ENCODE measurements at places on chromosomes 11 and 22. TPM values are rescaled to one million over a fixed set of nuclear protein-coding genes. Genes with fewer than 3 reads are reported as not detected.

The FIBIN gene
- 120 TPM for total RNA-seq

- H3K4me1 ChIP-seq = no peaks in the 10 kb centered on the region
- no peaks in the 10 kb centered on the region for H3K27me3 ChIP-seq
- H3K4me3 ChIP-seq = no peak overlapping the region
- no peak for DNase-seq
- H3K27ac ChIP-seq = no peak overlapping the region
Observed at GRCh38 chr22:19826619-19826950, 28.1 kb downstream of the GNB1L start.

DNA sequence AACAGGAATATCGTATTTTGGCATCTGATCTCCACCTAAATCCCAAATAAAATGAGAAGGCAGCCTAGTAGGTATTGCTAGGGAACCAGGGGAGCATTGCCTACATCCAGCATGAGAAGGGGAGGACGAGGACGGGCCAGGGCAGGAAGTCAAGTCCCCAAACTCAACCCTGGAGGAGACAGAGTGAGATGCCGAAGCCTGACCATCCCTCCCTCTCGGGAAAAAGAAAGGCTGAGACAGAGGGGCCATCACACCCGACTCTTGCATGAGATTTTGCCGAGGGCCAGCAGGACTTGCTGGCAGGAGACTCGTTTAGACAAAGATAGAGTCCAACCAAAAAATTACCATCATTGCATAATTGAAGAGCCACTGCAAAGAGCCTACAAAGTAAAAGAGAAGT, 50.2 kb upstream of the SPATA19 start:
- peak overlapping the region; percentile 50 for H3K27ac ChIP-seq
- H3K36me3 ChIP-seq = peaks cover 4% of the 10 kb centered on the region
- peaks cover 7% of the 10 kb centered on the region for H3K27me3 ChIP-seq
- H3K4me3 ChIP-seq = no peak overlapping the region
- no peak for DNase-seq

GRCh38 chr11:133269267-133269666, 263.0 kb downstream of the OPCML start:
- H3K27ac ChIP-seq = no peak overlapping the region
- H3K36me3 ChIP-seq = no peaks in the 10 kb centered on the region
- DNase-seq = no peak
- no peaks in the 10 kb centered on the region for H3K27me3 ChIP-seq
- no peak overlapping the region for H3K4me3 ChIP-seq
- H3K4me1 ChIP-seq = no peaks in the 10 kb centered on the region

GRCh38 chr11:68390315-68390714, 70.2 kb upstream of the PPP6R3 start:
- peaks cover 61% of the 10 kb centered on the region for H3K36me3 ChIP-seq
- H3K4me3 ChIP-seq = no peak overlapping the region
- no peak for DNase-seq
- H3K27me3 ChIP-seq = no peaks in the 10 kb centered on the region
- H3K27ac ChIP-seq = no peak overlapping the region

- H3K27me3 ChIP-seq = no peaks in the 10 kb centered on the region
- H3K4me3 ChIP-seq = no peak overlapping the region
- peaks cover 3% of the 10 kb centered on the region for H3K4me1 ChIP-seq
- H3K36me3 ChIP-seq = peaks cover 8% of the 10 kb centered on the region
Observed at GRCh38 chr22:47165338-47166032, 403.0 kb downstream of the TBC1D22A start.

The BEST1 gene
- total RNA-seq = 2.2 TPM

The NADSYN1 gene
- 38.4 TPM for total RNA-seq

GRCh38 chr11:117259417-117259816, 26.9 kb downstream of the RNF214 start:
- no peak overlapping the region for H3K27ac ChIP-seq
- peaks cover 15% of the 10 kb centered on the region for H3K36me3 ChIP-seq
- no peaks in the 10 kb centered on the region for H3K4me1 ChIP-seq
- no peak for DNase-seq
- no peak overlapping the region for H3K4me3 ChIP-seq

DNA sequence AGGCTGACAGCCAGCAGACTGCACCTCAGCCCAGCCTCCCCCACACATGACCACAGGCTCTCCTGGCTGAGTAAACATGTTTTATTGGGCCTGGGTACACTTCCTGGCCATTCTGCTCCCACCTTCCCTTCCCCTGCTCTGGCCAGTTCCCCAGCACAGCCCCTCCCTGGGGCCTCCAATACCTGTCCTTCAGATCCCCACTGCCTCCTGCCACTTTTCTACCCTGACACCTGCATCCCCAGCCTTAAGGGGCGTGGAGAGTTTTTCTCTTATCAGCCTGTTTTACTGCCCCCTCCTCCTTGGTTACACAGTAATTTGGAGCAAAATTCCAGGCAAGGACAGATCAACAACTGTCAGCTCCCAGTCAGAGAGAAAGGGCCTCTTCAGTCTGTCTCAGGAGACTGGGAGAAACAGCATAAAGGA, at the start of gene ISX:
Gene ISX, plus strand, starts transcription at position 363 of the 423 bp plus-strand sequence. CDS start 930 bp downstream, outside the sequence.
- no peak within 1 kb of the TSS for H3K27ac ChIP-seq
- H3K36me3 ChIP-seq = no peaks in the 10 kb centered on the region
- DNase-seq = no peak
- no peaks in the 10 kb centered on the region for H3K4me1 ChIP-seq
- no peak within 1 kb of the TSS for H3K4me3 ChIP-seq

GRCh38 chr11:102685338-102685737, 20.2 kb downstream of the MMP27 start:
- H3K36me3 ChIP-seq = no peaks in the 10 kb centered on the region
- DNase-seq = no peak
- H3K27ac ChIP-seq = no peak overlapping the region

DNA sequence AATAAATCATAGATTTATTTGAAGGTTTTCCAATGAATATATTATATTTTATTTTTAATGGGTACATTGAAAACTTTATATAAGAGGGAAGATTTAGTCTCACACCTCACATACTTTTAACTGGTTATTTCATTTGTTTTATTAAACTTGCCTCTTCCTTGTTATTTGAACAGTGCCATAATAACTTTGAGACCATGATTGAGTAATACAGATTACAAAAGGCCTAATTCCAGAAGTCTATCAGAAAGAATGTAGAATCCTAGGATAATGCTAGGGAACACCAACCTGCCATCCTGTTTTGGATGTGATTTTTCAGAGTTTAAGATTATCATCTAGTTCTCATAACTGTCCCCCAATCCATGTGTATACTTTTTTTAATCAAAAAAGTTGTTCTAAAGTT, 102.7 kb upstream of the BIRC3 start:
- no peak overlapping the region for H3K4me3 ChIP-seq
- H3K27ac ChIP-seq = no peak overlapping the region
- H3K4me1 ChIP-seq = peaks cover 30% of the 10 kb centered on the region
- no peak for DNase-seq

DNA sequence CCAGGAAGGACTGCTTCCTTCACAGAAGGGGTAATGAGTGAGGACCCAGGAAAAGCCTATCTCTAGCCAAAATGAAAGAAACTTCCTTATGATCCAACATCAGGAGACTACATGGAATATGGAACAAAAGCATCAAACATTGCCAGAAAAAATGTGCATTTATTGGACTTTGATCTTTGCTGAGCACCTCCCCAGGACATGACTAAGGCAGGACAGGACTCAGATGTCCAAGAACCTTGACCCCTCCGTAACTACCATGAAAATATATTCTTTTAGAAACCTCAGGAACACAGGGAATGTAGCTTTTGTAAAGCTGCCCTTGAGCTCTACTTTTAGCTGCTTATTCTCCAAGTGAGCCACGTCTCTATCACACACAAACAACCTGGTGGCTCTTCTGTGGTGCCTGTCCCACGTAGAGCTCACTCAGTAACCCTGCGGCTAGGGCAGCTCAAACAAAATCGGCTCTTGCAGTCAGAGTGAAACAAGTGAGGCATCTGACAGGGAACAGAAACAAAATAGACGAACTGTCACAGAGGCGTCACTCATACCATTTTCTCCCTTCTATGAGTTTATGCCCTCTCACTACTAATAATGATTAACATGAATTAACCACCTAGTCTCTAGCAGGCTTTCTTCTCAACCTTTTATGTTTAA, 471.5 kb upstream of the API5 start:
- H3K27ac ChIP-seq = no peak overlapping the region
- no peaks in the 10 kb centered on the region for H3K27me3 ChIP-seq
- no peak overlapping the region for H3K4me3 ChIP-seq
- DNase-seq = no peak
- no peaks in the 10 kb centered on the region for H3K36me3 ChIP-seq
- H3K4me1 ChIP-seq = no peaks in the 10 kb centered on the region

The CDC42EP1 gene
- 19.9 TPM for total RNA-seq

The TMEM258 gene
- total RNA-seq = 34.5 TPM

- no peak overlapping the region for H3K27ac ChIP-seq
- no peak overlapping the region for H3K4me3 ChIP-seq
Observed at GRCh38 chr22:17083255-17083654, 1.5 kb upstream of the IL17RA start.

- no peak within 1 kb of the TSS for H3K4me3 ChIP-seq
- no peaks in the 10 kb centered on the region for H3K27me3 ChIP-seq
- no peaks in the 10 kb centered on the region for H3K36me3 ChIP-seq
- DNase-seq = no peak
- H3K4me1 ChIP-seq = no peaks in the 10 kb centered on the region
- no peak within 1 kb of the TSS for H3K27ac ChIP-seq
Observed at GRCh38 chr11:34513682-34514449, at the start of gene ELF5. TSS of gene ELF5 (minus strand) at chr11:34513794. CDS start at chr11:34505749, 8,045 bp downstream.

- no peaks in the 10 kb centered on the region for H3K4me1 ChIP-seq
- H3K27me3 ChIP-seq = no peaks in the 10 kb centered on the region
- no peak overlapping the region for H3K27ac ChIP-seq
- no peak overlapping the region for H3K4me3 ChIP-seq
Observed at GRCh38 chr11:33514079-33514925, 186.3 kb downstream of the C11orf91 start.

GRCh38 chr11:71379701-71380100, 68.5 kb downstream of the DHCR7 start:
- no peak overlapping the region for H3K27ac ChIP-seq
- DNase-seq = no peak
- H3K36me3 ChIP-seq = no peaks in the 10 kb centered on the region

DNA sequence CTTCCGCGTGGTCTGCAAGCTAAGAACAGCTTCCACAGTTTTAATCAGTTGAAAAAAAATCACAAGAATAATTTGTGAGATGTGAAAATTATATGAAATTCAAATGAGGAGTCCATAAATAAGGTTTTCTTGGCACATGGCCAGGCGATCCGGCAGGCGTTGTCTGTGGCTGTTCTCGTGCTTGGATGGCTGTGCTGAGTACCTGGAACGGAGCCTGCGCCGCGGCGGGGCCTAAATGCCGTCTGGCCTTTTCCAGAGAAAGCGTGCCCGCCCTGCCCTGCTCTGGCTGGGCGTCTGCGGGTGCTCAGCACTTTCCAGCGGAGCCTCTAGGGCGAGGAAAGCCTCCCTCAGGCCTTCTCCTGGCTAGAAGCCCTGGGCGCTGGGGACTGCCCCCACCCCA, 41.8 kb downstream of the OSBPL5 start:
- H3K36me3 ChIP-seq = peaks cover 19% of the 10 kb centered on the region
- H3K27ac ChIP-seq = peak overlapping the region; percentile 82
- no peaks in the 10 kb centered on the region for H3K27me3 ChIP-seq
- peaks cover 56% of the 10 kb centered on the region for H3K4me1 ChIP-seq

DNA sequence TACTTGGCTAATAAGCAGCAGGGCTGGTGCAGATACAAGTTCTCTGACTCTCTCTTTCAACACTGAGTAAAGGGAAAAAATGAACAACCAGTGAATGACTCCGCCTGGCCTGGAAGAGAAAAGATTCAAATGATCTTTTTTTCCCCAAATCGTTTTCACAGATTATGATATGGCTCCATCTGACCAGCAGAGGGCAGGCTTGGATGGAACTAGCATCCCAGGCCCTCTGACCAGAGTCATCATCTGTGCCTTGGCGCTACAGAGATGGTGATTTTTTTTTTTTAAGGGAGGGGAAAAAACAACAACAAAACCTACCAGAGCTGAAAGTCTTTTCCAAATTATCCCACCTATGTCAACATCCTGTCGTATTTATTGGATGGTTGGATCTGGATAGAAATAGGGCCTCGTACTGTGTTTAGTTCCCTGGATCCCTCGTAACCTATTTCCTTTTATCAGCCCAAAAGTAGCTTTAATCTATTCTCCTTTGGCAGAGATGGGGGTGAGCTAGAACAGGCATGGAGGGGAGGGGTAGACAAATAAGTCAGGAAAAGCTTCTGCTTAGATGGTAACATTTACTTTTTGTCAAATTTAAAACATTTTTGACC, 69.7 kb downstream of the PRSS23 start:
- DNase-seq = no peak
- H3K4me1 ChIP-seq = peaks cover 10% of the 10 kb centered on the region
- no peaks in the 10 kb centered on the region for H3K27me3 ChIP-seq
- H3K4me3 ChIP-seq = no peak overlapping the region
- H3K36me3 ChIP-seq = no peaks in the 10 kb centered on the region

The B4GAT1 gene
- 71.4 TPM for total RNA-seq

The C11orf52 gene
- 6.9 TPM for total RNA-seq

- H3K27me3 ChIP-seq = no peaks in the 10 kb centered on the region
- no peak for DNase-seq
- H3K36me3 ChIP-seq = no peaks in the 10 kb centered on the region
- peaks cover 14% of the 10 kb centered on the region for H3K4me1 ChIP-seq
Observed at GRCh38 chr11:83118814-83119213, 38.1 kb upstream of the PCF11 start.

The UBASH3B gene
- 1.1 TPM for total RNA-seq

DNA sequence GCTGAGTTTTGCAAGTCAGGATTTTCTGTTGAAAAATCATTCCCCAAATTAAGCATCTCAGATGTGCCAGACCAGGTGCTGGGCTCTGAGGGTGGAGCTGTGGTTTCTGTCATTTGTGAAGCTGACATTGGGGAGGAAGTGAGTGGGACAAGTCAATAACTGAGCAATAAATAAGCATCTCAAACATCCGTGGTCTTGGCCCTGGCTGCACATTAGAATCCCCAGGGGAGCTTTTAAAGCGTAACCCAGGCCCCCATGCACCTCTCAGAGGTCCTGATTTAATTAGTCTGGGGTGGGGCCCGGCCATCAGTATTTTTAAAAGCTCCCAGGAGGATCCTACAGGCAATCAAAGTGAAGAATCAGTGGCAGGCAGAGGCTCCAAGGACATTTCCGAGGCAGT, 420.0 kb downstream of the MN1 start:
- H3K4me1 ChIP-seq = no peaks in the 10 kb centered on the region
- peaks cover 18% of the 10 kb centered on the region for H3K27me3 ChIP-seq
- peak; percentile 57 for DNase-seq
- H3K36me3 ChIP-seq = no peaks in the 10 kb centered on the region
- no peak overlapping the region for H3K27ac ChIP-seq

GRCh38 chr22:43080616-43081015, 8.6 kb downstream of the TTLL1 start:
- H3K36me3 ChIP-seq = no peaks in the 10 kb centered on the region
- H3K27me3 ChIP-seq = no peaks in the 10 kb centered on the region
- no peaks in the 10 kb centered on the region for H3K4me1 ChIP-seq
- DNase-seq = no peak

The GALNT18 gene
- total RNA-seq = 67.0 TPM

DNA sequence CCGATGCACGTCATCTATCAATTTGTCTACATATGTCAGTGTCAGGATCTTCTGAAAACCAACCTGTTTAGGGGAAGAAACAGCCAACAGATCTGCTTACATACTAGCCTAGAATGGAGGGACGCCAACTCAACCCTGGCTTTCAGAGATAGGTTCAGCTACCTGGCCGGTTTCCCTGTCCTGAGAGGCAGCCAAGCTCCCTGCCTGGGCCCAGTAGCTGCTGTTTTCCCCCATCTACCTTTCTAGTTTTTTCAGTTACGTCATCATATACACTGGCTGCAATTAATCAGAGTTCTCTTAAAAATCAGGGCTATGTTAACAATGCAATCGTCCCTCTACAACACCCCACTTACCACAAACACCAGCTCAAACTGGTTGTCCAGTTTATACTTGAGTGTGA, 1.0 kb downstream of the SRPRA start:
- peak overlapping the region; percentile 81 for H3K4me3 ChIP-seq
- peaks cover 34% of the 10 kb centered on the region for H3K4me1 ChIP-seq

The CENPM gene
- not detected for total RNA-seq

The TTC9C gene
- total RNA-seq = 15.9 TPM

All from esophagus muscularis mucosa (tissue), 4 donors.